Activated CD4-positive, CD25-positive, alpha-beta regulatory T cell (primary cell): ENCODE measurements at places on chromosomes 13 and 19.

DNA sequence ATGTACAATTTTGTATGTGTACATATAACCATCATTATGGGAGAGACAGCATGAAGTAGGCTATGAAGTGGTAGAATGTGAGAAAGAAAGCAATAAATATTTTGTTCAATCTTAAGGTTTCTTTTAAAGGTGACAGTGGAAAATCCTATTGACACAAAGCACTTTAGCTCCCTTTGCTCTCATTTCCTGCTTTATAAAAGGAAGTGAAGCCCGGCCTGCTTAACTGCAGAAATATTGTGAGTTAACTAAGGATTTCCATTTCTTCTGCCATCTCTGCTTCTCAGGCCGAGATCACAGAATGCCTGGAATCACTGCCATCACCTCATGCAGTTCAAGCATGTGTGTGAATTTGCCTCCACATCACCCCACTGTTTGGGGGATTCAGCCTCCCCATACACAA is 83.5 kb downstream of the FRY start:
- no peak for DNase-seq

DNA sequence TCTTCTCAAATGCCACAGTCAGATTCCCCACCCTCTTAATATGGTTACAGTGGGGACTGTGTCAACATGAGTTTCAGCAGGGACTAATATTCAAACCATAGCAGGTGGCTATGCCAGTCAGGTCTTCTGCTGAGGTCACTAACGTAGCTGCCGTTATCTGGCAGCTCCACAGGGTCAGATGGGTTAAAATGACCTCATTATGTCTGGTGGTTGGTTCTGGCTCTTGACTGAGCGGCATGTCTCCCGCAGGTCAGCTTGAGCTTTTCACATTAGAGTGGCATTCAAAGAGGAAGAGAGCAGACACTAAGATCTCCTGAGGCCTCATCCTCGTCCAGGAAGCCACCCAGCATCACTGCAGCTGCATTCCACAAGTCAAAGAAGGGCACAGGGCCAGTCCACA is 21.4 kb upstream of the IPO5 start:
- DNase-seq = no peak

- DNase-seq = no peak
Measured at GRCh38 chr13:73198991-73199411, 140.2 kb downstream of the KLF5 start.

- DNase-seq = no peak
Measured at GRCh38 chr13:68944272-68944671, 1163.4 kb upstream of the ATXN8OS start.

DNA sequence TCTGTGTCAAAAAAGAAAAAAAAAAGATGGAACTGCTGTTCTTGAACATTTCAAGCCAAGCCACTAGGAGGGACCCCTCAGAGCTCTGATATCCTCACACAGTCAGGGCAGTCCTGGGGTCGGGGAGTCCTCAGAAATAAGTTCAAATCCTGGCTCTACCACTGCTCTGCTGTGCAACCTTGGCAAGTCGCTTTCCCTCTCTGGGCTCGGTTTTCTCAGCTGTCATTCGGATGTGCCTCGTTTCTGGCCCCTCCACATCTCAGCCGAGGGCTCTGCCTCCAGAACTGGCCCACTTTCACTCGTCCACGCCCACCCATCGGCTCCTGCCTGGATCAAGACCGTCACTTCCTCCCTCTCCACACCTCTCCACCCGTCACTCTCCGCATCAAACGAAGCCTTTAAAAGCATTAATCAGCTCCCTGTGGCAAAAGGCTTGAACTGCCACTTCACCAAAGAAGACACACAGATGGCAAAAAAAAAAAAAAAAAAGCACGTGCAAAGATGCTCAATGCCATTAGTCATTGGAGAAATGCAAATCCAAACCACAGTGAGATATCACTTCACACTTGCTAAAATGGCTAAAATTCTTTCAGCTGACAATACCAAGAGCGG is 7.4 kb upstream of the ZNRF4 start:
- DNase-seq = no peak

GRCh38 chr13:21637296-21637695 is 33.3 kb upstream of the MICU2 start:
- DNase-seq = no peak

DNA sequence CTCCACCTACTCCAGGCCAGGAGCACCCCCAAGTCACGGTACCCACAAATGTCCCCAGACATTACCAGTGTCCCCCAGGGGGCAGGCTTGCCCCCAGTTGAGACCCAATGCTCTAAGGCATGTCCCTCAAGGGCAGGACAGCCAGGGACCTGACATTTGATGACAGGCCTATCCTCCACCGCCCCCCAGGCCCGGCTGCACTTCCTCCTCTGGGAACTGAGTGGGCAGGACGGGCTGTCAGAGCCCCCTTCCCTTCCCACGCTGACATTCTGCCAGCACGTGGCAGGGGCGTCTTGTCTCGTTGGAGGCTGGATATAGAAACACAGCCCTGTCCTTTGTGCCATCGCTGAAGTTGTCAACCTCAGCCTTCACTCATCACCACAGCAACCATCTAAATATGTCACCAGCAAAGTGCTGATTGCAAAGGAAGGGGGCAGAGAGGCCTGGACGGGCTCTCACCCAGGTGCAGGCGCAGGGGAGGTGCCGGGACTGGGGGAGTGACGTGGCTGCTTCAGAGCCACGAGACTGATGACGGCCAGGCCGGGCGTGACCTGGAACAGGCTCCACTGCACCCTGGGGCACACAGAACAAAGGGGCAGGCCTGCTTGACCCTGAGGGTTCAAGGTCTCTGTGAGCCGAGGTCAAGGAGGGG is 38.4 kb downstream of the GNG7 start:
- DNase-seq = no peak

- DNase-seq = no peak
Measured at GRCh38 chr13:34617473-34618083, 324.5 kb upstream of the NBEA start.

GRCh38 chr19:37329686-37330085 is 41.2 kb upstream of the ZNF527 start:
- no peak for DNase-seq

- DNase-seq = no peak
Measured at GRCh38 chr13:89786531-89786930, 1561.0 kb upstream of the MIR17HG start.

DNA sequence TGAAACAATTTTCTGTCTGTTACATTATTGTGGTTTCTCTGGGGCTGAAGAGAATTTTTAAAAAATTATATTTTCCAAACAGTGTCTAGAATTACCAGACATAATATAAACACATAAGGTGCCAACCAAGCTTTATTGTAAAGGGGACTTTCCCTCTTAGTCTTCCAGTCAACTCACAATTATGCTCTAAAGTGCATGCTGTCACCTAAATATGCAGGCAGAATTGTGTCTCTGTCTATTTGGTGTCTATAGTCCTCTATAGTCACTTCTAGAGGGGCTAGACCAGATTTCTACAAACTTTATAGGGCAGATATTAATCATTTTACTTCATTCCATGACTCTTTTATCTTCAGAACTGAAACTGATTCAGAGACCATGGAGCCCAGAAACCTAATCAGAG is 12.8 kb downstream of the ZNF254 start:
- DNase-seq = no peak

- DNase-seq = no peak
Measured at GRCh38 chr19:41111750-41112295, 2.4 kb upstream of the CYP2F1 start.

DNA sequence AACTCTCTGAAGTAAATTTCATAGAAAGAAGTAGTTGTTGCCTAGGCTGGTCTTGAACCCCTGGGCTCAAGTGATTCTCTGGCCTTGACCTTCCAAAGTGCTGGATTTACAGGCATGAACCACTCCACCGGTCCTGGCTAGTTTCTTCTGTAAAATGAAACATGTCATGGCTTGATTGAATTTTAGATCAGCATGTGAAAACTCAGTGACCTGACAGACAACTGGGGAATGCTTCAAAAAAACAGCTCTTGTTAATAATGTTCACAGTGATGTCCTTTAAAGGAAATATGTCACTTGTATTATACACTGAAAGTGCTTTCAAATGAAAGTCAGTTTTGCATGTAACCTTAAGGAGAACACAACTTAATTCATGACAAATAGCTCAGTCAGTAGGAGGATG is 118.2 kb downstream of the KLF5 start:
- no peak for DNase-seq

- no peak for DNase-seq
Measured at GRCh38 chr13:95323930-95324662, 22.8 kb upstream of the ABCC4 start.

- DNase-seq = no peak
Measured at GRCh38 chr13:68628994-68629393, 1398.9 kb upstream of the PCDH9 start.

- no peak for DNase-seq
Measured at GRCh38 chr13:20991741-20992520, 69.5 kb downstream of the LATS2 start.

GRCh38 chr19:49393881-49394280 is 5.8 kb downstream of the KASH5 start:
- no peak for DNase-seq

DNA sequence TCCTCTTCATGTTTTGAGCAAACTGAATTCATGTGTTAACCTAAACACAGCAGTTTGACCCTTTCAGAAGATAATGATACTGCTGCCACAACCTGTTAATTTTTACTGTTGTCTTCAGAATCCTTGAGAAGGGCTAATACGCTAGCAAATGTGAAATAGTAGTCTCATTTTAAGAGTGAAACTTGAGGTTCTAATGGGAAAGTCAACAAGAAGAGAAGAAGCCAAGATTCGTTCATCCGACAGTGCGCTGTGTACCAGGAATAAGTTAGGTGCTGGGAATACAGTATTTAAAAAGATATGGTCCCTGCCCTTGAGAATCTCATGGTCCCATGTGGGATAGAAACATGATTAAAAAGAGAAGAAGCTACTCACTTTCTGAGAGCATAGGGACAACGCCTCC is 134.4 kb downstream of the KL start:
- DNase-seq = no peak

- no peak for DNase-seq
Measured at GRCh38 chr13:84648069-84648640, 765.9 kb upstream of the SLITRK1 start.

DNA sequence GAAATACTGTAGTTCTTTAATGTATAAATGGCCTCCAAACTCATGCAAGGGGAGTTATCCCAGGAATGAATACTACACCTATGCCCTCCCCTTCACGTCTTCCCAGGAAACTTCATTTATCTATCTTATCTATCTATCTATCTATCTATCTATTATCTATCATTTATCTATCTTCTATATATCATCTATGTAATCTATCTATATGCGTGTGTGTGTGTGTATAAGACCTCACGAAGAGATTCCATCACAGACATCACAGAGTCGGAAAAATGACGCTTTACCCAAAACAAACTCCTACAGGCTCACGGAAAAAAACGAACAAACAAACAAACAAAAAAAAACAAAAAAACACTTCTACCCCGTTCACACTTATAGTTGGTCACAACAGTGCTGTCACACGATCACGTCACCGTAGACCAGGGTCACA is 486 bp downstream of the ZNF529 start:
- no peak for DNase-seq

DNA sequence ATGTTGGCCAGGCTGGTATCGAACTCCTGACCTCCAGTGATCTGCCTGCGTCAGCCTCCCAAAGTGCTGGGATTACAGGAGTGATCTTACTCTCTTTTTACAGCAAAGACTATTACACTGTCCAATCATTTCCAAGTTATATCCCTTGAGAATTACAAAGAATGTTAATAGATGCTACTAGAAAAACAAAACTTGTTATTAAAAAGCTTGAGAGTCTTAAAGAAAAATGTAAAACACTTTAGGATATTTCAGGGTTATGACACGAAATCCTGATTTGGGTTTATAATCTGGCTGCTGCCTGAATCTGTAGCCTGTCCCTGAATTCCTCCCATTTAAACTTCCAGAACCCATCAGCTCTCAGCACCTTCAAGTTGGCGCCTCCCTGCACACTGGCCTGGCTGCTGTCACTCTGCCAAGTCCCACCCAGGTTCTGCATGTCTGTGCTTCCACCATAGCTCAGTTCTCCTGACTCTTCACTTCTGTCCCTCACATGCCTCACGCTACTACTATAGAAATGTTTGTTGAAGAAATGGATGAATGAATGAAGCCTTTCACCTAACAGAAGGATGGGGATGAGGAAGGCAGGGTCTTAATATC is 55.8 kb upstream of the RFXAP start:
- DNase-seq = no peak

- no peak for DNase-seq
Measured at GRCh38 chr19:3852177-3852511, 16.7 kb downstream of the ZFR2 start.

- no peak for DNase-seq
Measured at GRCh38 chr13:29594303-29594709, 1.2 kb downstream of the SLC7A1 start.

DNA sequence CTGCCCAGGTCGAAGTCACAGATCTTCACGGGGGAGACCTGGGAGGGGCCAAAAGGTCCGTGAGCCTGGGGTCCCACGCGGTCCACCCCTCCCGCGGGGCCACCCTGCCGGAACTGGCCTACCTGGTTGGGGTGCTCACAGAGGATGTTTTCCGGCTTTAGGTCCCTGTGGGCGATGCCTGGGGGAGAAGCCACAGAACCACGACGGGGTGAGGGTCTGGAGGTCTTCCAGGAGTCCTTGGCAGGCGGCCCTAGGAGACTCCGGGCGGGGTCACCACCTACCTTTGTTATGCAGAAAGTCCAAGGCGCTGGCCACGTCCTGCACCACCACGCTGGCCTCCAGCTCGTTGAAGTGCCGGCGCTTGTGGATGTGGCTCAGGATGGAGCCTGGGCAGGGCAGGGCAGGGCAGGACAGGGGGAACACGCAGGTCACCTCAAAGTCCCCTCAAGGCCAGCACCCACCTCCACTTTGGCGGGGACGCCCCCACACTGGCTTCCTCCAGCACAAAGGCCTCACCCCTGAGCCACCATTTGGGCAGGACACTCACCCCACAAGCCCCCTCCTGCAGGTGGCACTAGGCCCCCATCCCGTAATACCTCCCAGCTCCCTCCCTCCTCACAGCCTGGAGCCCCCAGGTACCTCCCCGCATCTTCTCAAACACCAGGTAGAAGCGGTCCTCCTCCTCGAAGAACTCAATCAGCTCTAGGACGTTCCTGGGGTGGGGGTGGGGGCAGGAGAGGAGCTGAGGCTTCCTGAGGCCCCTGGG is 8.4 kb downstream of the MKNK2 start:
- no peak for DNase-seq

- DNase-seq = no peak
Measured at GRCh38 chr19:29889702-29890101, 52.3 kb upstream of the URI1 start.

DNA sequence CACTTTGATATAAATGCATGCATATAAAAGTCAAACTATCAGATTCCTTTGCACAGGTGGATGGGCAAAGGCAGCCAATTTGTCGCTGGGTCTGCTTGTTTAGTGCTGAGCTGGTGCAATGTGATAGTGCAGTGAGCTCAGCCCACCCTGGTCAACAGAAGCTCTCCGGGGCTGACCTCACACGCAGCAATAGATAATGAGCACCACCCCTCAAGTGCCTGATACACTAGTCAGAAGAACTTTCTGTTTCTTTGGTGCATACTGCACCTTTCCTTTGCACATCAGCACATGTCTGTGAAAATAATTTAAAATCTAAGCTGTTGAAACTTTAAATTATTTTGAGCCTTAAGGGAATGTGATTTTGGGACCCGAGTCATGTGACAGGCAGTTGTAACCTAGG is 20.2 kb downstream of the ATP8A2 start:
- DNase-seq = no peak

- DNase-seq = no peak
Measured at GRCh38 chr19:51548213-51548651, 16.8 kb upstream of the SIGLEC6 start.
